ENCODE measurements at places on chromosomes 16 and 17.

DNA sequence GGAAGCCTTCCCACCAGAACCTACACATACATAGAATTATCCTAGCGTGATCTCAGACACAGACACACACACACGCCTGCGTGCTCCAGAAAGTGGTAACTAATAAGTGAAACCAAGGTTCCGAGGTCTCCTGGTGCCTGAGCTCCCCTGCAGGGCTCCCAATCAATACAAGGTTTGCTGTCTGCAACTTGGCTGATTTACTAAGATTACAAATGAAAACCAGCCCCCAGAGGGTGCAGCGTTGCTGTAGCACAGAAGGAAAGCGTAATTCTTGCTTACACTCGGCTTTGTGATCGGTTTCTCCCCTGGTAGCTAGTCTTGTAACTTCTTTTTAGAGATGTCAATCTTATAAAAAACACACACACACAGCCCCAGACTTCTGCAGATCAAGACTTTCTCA is 334.1 kb upstream of the XYLT1 start:
- no peak for DNase-seq

DNA sequence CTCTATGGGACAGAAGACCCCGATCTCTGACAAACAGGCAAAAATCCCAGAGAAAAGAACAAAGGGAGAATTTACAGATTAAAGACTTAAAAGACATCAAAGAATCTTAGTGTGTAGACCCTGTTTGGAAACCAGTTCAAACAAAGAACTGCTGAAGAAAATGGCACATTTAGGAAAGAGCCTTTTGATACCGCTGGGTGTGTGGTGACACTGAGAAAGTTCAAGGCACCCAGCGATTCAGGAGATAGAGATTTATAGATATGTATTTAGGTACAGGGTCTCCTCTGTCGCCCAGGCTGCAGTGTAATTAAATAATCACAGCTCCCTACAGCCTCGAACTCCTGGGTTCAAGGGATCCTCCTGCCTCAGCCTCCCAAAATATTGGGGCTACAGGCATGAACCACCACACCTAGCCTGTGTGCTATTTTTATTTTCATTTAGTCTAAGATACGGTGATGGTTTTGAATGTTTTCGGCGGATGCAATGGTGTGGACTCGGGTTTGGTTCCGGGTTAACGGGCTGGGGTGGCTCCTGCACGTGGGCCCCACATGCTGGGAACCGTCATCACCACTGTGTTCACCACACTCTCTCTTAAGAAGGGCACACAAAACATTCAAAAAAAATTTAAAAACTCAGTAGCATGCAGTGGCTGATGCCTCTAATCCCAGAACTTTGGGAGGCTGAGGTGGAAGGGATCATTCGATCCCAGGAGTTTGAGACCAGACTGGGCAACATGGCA is 114.0 kb downstream of the ZNF778 start:
- DNase-seq = no peak

- no peak for DNase-seq
Observed at GRCh38 chr17:34556384-34556783, 23.0 kb upstream of the TMEM132E start.

DNA sequence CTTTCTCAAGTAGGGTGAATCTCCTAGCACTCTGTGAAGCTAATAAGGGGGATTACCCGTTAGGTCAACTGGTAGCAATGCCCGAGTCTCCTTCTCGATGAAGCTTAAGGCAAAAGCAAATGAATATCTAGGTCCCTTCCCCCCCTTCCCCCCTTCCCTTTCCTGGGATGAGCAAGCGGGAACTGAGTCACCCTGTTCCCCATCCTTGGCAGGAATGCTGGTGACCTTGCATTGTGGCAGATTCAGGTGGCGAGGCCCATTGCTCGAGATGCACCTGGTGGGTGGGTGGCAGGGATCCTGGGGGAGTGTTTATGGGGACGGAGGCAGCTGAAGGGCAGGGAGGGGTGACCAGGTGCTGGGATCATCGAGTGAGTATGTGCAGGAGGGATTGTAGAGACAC is 7.1 kb downstream of the NXPH3 start:
- DNase-seq = no peak

DNA sequence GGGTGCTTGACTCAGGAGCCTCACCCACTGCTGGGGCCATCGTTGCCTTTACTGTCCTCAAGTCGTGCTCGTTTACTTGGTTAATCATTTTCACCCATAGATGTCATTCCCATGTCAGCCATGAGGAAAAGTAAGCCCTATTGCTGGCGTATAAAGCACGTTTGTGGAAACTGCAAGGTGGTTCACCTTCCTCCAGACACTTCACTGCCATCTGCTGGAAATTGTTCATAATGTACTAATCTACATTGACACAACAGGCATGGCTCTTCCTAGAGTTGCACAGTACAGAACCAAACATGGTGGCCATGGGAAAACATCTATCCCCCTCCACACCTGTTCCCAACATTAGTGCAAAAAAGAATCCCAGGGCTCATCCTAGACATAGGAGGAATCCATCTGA is 116.6 kb downstream of the ZNF18 start:
- DNase-seq = no peak

GRCh38 chr17:31513731-31514427 is 122.4 kb downstream of the RAB11FIP4 start:
- DNase-seq = no peak

DNA sequence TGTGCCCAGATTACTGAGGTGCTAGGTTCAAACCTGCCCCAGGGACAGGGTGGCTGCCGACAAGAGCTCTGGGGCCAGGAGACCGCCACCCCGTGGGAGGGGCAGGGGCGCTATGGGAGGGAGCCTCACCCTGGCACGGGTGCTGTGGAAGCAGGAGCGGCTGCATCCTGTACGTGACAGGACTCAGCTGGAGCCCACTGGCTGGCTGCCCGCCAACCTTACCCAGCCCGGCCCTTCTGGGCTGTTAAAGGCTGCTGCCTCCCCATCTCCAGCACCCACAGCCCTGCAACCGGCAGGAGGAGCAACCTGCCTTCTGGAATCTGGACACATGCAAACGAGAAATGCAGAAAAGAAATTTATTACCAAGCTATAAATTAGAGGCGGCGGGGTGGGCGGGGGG is 11.2 kb downstream of the PAM16 start:
- no peak for DNase-seq

DNA sequence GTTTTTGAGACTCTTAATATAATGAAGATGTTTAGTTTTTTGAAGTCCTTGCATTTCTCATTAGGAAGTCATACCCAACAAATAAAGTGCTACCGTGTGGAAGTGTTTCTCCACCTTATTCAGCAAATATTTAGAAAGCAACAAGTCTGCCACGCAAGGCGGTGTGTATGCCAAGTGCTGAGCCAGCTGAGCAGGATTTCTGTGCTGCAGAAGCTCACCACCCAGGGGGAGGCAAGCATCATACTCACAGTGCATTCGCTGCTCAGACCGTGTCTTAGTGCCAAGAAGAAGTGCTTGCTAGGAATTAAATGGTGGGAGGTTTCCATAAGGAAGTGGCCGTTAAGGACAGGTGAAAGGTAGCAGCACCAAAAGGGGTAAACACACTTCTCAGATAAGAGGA is 111.2 kb downstream of the ARHGAP44 start:
- no peak for DNase-seq

Data from CD4-positive, alpha-beta T cell treated with Interleukin-6 for 4 hours (primary cell).